NCI-H774 (cell line): ENCODE measurements at places on chromosomes 7 and 10.

DNA sequence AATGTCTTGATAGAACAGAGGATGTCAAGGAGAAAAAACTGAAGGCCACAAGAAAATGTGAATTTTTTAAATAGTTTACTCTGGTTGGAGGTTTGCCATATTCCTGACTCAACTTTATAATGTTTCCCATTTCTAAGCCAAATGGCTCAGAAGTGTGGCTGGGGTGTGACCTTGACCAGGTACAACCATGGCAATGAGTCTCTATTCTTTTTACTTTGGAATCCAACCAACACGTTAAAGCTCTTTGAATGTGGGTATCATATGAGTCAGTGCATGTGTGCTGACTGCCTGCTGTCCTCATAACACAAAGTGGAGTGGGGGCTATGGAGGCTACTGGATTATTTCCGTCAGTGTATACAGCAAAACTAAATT is 33.5 kb upstream of the DLD start:
- DNase-seq, result no peak

GRCh38 chr7:150631084-150631826 is 930 bp downstream of the GIMAP6 start:
- no peak for DNase-seq

- peak; percentile 61 for DNase-seq
Measured at GRCh38 chr7:150378115-150378852, 846 bp upstream of the ZNF775 start.

GRCh38 chr7:78055001-78055573 is 256.5 kb downstream of the PHTF2 start:
- DNase-seq, result no peak

DNA sequence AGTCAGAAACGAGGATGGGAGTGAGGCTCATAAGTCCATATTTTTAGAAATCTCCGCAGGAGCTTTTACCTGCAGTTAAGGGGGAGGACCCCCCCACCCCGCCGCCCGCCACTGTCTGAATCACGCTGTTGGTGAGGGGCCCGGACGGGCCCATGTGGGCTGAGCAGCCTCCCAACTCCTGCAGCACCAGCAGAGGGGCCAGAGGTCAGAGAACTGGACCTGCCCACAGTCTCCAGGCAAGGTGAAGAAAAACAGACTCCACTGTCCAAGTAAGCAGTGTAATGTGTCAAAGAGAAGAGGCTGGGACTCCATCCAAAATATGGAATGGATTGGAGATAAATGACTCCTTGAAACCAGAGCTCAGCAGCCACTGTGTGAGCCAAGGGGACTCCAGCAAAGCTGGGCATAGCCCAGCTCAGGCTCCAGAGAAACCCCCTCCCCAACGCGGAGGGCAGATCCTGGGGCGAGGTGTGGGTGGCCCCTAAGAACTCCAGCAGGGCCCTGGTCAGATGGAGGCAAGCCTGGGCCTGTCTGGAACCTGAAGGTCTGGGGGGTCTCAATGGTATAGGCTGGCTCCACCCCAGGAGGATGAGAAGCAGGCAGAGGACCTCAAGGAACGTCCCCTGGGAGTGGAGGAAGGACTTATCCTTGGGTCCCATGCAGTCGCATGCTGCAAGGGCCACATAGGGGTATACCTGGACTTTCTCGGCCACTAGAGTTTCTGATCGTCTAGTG is 128.5 kb upstream of the TNS3 start:
- no peak for DNase-seq

- no peak for DNase-seq
Measured at GRCh38 chr7:97118306-97118917, 914 bp downstream of the SDHAF3 start.

GRCh38 chr10:96833220-96834001 is 1.3 kb downstream of the LCOR start:
- no peak for DNase-seq

GRCh38 chr7:30225863-30226613 is 58.4 kb upstream of the ZNRF2 start:
- DNase-seq, result peak; percentile 38

- DNase-seq, result no peak
Measured at GRCh38 chr7:4072161-4072925, 609.8 kb upstream of the FOXK1 start.

DNA sequence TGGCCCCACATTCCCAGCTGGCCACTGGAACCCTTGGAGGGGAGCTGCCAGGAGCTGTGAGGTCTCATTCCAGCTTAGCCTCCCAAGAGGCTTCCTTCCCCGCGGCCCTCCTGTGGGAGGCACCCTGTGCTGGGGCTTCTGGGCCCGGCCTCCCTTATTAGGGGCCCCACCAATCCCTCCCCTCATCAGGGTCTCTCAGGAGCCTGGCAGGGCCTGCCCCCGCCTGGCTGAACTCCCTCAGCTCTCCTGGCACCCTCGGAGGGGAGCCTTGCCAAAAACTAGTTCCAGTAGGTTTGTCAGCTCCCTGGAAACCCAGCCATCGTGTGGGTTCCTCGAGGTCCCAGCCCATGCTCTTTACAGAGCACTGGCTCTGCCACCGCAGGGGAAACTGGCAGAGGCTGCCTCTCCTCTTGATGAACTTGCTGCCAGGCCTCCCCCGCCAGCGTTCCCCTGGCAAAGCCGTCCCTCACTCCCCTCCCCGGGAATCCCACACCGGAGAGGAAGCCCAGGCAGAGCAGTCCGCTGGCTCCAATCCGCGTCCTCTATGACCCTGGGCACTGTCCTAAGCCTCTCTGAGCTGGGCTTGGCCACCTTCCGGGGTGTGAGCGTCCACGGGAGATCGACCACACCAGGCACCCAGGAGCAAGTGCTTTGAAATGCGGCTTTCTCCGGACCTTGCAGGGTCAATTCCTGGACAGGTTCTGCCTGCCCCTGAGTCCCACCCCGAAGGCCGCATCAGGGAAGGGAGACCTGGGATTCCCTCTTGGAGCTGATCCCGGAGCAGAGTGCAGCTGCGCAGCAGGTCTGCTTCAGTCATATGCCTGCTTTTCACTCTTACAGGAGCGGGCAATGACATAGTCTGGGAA is 139.8 kb downstream of the ARHGAP22 start:
- no peak for DNase-seq

DNA sequence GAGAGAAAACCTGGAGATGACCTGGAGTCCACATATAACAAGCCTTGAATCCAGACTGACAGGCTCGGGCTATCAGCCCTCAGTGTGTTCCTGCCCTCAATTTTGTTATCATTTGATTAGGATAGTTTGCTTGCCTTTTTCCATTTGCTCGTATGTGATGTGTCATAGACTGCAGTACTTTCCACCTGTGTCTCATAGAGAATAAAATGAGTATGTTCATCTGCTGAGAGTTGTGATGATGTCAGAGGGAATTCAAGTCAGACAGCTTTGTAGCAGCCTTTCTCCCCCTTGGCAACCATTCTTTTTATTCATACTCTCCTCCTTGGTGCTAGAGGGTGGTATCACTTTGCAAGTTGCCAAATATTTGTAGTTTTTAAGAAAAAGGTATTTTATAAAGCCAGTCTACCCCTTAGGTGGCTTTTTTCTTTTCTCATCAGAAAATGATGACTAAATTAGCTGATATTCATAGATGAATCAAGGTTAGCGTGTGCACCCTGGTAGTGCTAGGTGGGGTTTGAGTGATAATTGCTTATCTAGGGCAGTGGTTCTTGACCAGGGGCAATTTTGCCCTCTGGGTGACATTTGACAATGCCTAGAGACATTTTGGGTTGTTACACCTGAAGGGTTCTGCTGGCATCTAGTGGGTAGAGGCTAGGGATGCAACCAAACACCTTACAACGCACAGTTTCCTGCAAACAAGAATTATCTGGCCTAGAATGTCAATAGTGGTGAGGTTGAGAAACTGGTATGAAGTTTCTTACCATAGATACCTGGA is 5.4 kb downstream of the SGPL1 start:
- DNase-seq, result no peak

- no peak for DNase-seq
Measured at GRCh38 chr7:42198974-42199668, 37.9 kb downstream of the GLI3 start.

- no peak for DNase-seq
Measured at GRCh38 chr7:5533821-5534367, 110.3 kb upstream of the TNRC18 start.

DNA sequence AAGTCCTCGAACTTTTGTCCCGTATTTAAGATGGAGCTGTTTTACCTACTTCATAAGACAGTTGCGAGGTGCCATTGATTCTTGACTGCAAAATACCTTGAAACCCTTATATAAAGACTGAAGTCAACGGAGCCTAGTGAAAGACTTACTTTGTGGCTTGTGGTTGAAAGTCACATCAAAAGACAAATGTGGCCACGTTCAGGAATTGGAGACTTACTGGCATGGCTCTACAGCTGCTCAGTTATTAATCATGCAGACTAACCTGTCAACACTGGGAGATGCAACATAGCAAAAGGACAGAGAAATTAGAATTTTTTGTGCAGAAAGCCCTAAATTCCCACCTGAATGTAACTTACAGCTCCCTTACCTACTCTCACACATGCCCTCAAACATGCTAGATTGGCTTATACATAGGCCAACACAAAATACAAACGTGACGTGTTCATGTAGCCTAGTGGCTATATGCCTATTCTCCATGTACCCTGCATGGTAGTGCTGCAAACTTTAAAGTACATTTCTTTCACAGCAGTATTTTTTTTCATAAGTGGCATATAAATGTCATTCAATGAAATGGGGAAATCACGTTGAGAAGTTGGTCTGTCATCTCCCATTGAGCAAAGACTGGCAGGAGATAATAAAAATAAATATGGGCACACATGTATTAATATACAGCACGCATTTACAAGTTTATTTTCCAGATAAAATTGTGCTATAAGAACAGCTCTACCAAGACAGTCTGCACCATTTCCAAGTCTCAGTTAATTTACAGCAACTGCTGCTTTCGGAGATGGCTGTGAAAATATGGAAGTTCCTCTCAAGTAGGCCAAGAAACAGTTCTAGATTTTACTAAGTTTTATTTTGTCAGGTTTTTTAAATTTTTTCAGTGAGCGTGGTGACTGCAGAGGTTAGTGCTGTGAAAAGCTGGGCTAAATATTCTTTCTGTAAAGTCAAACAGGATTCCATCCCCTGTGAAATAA is 170.4 kb upstream of the C7orf33 start:
- no peak for DNase-seq

DNA sequence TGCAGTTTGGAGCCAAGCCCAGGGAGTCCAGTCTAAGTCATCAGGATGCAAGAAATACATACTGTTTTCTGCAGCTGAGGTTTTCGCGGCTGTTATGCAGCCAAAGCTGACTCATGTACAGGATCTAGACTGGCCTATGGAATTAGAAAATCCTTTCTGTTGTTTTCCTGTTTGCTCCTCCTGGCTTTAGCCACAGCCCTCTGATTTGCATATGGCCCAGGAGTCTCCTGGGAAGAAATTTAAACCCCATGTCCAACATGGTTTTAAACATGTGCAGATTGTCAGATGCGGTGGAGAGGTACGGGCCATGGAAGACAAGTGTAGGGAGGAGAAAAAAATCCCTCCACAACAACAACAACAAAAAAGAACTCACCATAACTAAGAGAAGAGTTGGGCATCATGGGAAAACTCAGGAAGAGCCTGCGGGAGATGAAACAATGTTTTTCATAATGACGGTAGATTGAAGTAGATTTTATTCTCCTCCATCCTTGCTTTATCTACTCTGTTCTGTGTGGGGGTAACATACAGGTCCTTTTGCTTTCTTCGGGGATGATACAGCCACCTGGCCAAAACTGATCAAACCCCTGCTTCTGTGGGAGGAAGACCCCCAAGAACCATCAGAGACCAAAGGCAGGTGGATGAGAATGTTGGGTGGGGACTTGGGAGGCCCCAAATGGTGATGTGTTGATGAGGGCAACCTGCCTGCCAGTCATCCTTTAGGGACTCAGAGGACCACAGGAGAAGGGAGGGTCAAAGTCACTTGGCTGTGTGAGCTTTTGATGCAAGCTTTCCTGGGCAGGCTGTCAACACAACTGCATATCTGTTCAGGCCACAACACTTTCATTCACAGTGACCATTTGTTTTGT is 29.8 kb upstream of the GNA12 start:
- no peak for DNase-seq

GRCh38 chr10:84179059-84179710 is 5.6 kb downstream of the GPR15LG start:
- DNase-seq, result peak; percentile 27

DNA sequence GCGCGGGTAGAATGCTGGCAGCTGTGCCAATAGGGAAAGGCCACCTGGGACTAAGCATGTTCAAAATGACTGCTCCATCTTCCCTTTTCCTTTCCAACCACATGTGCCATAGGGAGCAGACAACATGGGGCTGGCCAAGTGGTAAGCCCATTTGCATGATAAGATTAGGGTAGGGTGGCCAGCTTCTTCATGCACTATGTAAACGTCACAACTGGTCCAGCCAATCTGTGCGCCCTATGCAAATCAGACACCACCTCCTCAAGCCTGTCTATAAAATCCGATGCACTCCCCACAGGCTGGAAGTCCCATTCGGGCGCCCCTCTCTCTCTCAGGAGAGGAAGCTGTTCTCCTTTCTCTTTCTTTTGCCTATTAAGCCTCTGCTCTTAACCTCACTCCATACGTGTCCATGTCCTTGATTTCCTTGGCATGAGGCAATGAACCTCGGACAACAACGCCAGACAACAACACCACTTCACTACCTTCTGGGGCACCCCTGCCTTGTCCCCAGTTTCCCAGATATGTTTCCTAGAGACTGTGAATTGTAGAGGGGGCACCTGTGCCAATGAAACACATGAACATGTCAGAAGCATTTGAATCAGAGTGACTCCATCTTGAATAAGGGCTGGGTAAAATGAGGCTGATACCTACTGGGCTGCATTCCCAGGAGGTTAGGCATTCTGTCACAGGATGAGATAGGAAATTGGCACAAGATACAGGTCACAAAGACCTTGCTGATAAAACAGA is 19.1 kb upstream of the EXOC6 start:
- no peak for DNase-seq

- peak; percentile 2 for DNase-seq
Measured at GRCh38 chr7:48426966-48427555, 255.8 kb downstream of the ABCA13 start.

DNA sequence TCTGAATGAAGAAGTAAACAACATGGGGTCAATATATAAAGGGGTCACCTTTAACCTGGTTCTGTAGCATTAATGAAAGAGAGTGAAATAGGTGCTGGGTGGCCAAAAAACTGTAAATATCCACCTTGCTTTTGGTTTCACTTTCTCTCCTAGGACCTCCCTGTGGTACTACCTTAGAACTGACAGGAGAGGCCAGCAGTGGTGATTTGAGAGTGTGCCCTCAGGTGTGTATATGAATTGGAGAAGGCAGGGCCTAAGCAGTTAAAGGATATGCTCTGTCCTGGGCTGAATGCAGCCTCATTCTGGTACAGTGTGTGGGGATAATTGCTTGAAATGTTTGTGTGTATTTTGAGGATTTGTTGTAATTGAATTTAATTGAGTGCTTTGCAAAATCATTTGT is 62.0 kb downstream of the BBS9 start:
- DNase-seq, result no peak

- DNase-seq, result no peak
Measured at GRCh38 chr10:2079603-2080078, 342.3 kb upstream of the ADARB2 start.

GRCh38 chr7:115229401-115230105 is 307.7 kb downstream of the MDFIC start:
- no peak for DNase-seq

- no peak for DNase-seq
Measured at GRCh38 chr7:3957472-3958108, 656.5 kb downstream of the SDK1 start.

GRCh38 chr10:43808136-43808535 is 159.5 kb upstream of the ZNF32 start:
- DNase-seq, result no peak
